NAMALWA (cell line): ENCODE measurements at places on chromosomes 13 and 19.

DNA sequence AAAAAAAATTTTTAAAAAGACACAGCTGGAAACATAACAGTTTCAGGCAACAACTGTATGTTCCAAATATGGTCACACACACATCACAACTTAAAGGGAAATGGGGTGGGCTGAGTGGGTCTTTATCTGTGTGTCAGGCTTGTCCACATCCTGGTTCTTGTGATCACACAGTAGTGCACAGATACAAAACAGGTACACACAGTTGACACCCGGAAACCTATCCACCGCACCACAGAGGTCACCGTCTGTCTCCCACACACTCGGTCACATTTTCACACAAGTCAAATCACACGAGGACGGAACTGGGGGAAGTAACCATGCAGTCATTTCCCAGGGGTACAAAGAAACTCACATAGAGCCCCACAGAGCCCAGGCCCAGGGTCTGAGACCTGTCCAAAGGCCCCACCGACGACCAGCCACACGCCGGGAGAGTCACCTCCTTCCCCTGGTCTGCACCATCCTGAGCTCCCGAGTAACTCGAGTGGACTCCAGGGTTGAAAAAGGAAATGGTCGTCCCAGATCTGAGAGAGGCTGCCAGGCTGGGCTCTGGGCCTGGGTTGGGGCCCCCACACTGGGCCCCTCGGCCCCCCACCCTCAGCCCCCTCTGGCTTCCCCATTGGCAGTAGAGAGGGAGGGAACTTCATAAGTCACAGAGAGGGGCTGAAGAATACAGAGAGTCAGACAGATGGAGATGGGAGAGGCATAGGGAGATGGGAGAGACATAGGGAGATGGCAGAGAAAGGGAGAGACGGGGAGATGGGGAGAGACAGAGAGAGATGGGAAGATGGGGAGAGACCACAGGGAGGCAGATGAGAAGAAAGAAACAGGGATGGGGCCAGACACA is 1.3 kb upstream of the PPAN start:
- peak; percentile 89 for DNase-seq

GRCh38 chr13:38542601-38543000 is 144.3 kb upstream of the FREM2 start:
- no peak for DNase-seq

GRCh38 chr13:61002686-61003085 is 413.0 kb downstream of the PCDH20 start:
- DNase-seq: no peak

GRCh38 chr13:94620286-94620896 is 18.7 kb downstream of the GPR180 start:
- peak; percentile 69 for DNase-seq

DNA sequence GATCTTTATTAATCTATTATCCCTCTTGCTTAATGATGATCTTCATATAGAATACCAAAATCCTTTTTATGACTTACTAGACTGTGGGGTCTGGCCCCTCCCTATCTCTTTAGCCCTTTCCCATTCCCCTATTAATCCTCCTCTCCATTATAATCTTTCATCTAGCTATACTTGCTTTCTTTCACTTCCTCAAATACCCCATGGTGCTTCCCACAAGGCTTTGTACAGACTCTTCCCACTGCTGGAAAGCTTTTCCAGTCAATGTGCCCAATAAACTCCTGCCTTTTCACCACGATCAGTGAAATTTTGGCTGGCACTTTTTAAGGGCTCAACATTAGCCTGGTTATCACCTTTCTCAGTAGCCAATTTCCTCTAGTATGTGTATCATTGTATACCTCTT is 3.2 kb upstream of the EBPL start:
- DNase-seq: no peak

DNA sequence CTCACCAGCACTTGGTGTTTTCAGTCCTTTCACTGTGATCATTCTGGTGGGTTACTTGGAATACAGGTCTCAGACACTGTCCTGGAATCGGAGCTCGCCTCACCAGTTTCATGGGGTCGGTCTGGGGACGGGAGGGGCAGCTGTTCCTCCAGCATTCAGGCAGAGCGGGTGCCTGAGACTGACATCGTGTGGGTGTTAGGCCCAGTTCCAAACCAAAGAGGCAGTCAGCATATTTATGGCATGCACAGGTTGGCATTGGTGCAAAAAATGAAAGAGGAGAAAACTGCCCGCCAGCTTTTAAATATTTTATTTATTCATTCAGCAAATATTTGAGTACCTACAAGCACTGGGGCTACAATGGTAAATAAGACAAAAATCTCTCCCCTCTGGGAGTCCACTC is 20.1 kb downstream of the PLEKHF1 start:
- no peak for DNase-seq
